ENCODE measurements at places on chromosomes 12 and 14.

DNA sequence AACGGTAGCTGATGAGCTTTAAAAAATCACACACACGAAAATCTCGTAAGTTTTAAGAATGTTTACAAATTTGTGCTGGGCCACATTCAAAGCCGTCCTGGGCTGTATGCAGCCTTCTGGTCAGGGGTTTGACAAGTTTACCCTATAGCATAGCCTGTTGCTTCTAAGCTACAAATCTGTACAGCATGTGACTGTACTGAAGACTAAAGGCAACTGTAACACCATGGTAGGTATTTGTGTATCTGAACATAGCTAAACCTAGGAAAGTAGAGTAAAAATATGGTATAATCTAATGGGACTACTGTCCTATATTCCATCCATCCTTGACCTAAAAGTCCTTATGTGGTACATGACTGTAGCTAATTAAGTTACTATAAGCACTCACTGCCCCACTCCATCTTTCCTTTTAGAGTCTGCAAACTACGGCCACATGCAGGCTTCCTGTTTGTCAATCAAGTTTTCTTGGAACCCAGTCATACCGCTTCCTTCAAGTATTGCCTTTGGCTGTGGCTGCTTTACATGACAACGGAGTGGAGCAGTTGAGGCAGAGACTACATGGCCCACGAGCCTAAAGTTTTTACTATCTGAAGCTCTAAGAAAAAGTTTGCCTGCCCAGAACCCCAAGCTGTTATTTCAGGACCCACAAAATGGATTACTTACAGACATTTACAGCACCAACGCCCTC, 18.5 kb downstream of the KRT7 start:
- no peak for DNase-seq

DNA sequence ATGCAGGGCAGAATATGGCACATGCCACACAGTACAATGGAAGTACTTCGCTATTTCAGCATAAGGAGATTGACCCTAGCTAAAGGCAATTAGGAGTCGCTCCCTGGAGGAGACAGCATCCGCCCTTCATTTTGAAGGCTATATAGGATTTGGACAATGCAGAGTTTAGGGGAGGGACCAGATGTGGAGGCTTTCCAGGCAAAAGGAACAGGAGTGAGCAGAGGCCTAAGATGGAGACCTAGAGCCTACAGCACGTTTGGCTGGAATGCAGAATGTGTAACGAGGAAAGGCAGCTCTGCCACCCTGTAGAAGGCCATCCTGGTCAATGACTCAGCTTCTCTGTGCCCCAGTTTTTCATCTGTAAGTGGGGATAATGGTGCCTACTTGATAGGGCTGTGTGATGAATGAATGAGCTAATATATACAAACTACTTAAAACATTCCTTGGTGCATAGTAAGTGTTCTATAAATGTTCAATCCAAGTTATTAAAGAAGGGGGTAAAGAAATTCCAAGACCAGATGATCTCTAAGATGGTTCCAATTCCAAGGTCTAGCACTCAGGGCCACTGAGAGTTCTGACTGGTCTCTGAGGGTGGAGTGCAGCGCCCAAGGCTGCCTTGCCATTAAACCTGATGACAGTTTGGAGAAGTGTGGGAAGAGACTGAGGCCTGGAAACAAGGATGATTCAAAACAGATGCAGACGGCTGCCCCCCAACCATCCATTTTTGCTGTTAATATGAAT, 54.3 kb upstream of the FRMD6 start:
- DNase-seq = no peak

DNA sequence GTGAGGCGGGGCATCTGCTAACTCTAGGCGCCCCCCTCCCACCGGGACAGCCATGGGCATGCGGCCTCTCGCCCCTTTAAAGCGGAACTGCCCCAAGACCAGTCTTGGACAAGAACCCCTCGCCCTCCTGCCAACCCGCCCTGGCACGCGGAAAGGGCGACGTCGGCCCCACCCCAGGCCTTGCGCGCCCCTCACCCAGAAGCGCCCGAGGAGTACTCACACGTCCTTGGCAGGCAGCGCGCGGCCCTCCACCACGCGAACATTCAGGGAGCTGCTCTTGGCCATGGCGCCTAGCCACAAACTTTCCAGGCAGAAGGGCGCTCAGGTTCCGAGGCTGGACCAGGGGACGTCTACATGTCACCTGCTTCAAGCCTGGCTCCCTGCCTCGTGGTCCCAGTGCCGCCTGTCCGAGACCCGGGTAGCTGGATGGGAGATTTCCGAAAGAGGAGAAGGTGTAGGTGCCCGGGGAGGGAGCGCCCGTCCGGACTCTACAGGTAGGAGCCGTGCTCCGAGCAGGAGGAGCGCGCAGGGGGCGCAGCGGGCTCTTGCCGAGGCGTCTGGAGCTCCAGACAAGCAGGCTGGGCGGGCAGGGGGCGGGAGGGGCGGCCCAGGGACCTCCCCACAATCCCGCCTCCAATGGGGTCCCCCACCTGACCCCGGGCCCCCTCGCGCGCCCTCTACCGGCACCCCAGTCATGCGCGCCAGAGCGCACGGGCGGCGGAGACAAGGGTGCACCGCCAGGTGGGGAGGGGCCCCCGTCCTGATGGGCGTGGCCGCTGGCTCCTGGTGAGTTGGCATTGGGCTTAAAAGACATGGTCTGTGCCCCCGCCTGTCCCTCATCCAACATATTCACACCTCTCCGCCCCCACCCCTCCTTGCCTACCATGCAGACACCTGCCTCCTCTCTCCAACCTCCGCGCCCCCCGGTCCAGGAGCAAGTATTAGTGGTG, at the start of gene RASAL1:
Gene RASAL1 (minus strand): TSS at position 584 of the 950 bp plus-strand sequence. CDS start 299 bp downstream, at position 285.
- no peak for DNase-seq

- DNase-seq = no peak
Measured at GRCh38 chr12:106030210-106031071, 108.3 kb downstream of the NUAK1 start.

DNA sequence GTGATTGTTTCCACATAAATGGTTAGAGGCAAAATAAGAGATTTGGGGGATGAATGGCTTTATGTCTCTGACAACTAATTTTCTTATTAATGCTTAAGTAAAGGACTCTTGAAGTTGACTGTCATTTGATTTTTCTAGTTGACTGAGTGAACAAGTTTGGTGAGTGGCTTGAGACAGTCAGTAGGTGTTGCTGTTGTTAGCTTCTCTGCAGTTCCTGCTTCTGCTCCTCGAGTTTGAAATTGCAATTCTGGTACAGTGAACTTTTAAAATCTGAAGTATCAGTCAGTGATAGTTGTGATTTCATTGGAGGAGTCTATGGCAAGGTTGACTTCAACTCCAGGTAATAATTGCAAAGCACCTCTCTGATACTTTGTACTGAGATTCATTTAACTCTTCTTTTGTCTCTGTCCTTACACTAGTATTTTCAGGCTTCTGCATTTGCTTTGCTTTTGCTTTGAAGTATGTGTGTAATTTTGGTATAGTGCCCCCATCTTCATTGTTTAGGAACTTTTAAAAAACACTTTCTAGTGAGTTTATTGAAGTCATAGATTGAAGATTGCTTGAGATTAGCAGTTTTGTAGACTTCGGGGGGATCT, 415.5 kb downstream of the PCNX1 start:
- DNase-seq = peak; percentile 69

DNA sequence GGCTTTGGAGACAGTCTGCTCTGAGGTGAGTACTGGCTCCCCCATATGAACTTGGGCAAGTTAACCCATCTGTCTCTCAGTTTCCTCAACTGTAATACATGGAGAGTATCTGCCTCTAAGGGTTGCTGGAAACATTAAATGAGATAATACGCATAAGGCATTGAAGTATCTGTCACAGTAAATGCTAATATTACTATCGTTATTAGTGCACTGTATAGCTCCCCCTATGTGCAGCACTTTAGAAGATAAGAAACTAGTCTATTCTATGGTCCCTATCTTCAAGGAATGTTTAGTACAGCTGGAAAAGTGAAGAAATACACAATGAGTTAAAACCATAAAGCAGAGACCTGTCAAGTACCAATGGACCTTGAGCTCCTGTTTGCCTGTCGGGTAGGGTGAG, 51.7 kb upstream of the CFL2 start:
- DNase-seq = no peak

GRCh38 chr12:62738105-62738504, 196.8 kb downstream of the PPM1H start:
- no peak for DNase-seq

- no peak for DNase-seq
Measured at GRCh38 chr12:53320352-53321195, 836 bp downstream of the AAAS start.

DNA sequence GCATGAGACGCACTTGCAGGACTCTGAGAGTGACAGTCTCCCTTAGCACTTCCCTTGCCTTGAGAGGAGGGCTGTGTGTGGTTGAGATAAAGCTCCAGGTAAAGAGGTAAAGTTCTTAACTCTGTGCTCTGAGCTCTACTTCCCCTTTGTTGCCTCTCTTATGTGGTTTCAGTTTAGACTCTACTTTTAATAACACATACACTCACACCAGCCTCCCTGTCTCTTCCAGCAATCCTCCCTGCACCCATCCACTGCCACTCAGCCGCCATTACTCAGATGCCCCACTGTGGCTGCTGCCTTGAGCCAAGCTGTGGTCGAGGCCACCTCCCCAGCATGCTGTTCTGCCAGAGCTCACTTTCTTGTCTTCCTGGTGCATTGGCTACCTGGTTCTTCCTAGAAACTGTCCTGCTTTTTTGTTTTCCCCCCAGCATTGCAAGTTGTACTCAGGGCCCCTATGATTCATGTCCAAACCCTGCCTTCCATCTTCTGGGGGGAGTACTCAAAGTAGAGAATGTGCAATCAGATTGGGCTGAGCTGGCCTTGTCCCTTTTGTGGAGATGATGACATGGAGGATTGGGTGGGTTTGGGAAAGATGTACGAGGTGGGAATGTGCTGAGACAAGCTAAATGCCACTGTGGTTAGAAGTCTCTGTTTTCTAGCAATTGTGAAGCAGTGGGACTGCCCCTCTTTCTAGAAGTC, 115.5 kb upstream of the PARP11 start:
- DNase-seq = no peak

- DNase-seq = no peak
Measured at GRCh38 chr14:66746316-66747006, 238.5 kb downstream of the GPHN start.

DNA sequence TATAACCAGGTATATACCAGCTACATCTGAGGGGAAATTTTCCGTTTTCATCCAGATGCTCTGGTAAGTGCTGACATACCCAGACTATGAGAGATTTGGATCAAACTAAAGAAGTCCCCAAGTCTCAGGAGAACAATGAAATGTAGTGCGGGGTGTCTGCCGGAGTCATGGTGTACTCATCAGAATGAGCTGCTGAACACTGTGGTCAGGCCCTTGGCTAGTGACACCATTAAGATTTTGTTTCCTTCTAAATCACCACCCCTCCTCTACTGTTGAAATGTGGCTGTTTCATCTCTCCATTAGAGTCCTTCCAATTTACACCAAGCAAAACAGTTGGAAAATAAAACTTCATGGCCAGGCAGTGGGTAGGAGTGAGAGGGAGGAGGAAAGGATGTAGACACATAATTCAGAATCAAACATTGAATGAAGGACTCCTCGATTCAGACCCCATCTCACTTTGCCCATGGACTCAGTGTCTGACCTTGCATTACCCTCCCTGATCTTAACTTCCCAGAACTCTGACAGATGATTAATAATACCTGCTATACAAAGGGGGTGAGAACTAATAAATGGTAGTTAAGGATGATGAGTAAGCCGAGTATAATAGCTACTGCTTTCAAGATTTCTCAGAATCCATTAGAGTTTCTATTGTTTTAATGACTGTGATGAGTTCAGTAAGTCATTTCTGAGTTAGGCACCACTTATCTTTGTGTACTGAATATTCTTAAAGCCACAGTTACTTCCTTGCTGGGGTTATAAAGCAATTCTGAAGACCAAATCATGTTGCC, 127.4 kb downstream of the CRADD start:
- no peak for DNase-seq

- no peak for DNase-seq
Measured at GRCh38 chr12:2226641-2227040, 173.9 kb downstream of the CACNA1C start.

- no peak for DNase-seq
Measured at GRCh38 chr12:88726806-88727720, 146.8 kb upstream of the KITLG start.

- DNase-seq = no peak
Measured at GRCh38 chr12:6647083-6647604, at the start of gene ACRBP. Gene ACRBP (minus strand): TSS chr12:6647432. CDS start chr12:6647366, 66 bp downstream.

GRCh38 chr14:60734465-60735242, at the start of gene MNAT1:
Gene MNAT1 (plus strand): TSS chr14:60734761. CDS start chr14:60734863, 102 bp downstream.
- DNase-seq = peak; percentile 67

DNA sequence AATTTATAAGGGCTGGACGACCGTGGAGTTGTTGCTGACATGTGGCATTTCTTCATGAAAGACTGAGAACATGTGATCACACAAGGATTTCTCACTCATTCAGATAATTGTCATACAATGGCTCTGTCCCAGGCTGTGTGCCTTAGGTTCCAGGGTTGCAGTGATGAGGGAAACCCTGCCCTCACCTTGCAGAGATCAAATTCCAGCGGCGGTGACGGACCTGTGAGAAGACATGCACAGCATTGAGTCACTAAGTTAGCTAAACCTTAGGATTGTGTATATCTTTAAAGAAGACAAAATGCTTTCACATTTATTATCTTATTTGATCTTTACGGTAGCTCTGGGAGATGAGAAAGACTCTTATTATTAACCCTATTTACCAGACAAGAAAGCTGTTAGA, 1029.1 kb downstream of the BCL11B start:
- DNase-seq = no peak

DNA sequence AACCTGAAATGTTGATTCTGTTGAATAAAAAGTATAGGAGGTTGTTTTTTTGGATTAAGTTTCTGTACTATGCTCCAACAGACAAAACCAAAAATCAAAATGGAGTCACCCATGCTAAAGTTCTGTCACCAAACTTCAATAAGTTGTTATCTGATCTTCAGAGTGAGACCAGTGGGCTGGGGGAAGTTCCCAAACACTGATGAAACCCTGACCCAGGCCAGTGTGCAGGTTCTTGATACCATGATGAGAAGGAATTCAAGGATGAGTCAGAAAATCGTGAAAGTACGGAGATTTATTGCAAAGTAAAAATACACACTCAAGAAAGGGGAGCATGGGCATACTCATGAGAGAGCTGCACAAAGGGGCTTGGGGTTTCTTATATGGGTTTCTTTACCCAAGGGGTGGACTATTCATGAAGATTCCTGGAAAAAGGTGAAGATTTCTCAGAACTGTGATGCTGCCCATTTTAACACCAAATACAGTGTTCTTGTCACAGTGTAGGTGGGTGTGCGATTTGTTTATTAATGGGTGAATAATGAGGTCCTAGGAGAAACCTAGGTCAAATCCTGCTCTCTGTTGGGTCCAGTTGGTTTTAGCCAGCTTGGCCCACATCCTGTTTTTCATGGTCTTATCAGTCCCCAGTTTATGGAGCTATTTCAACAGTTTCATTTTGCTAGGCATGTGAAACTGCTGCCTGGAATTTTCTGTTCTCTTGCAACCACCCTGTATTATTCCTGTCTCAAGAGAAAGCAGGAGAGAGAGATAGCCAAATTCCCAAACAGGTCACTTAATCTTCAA, 27.5 kb upstream of the DENND5B start:
- no peak for DNase-seq

- no peak for DNase-seq
Measured at GRCh38 chr14:20846560-20846959, 43.9 kb upstream of the RNASE1 start.

- DNase-seq = no peak
Measured at GRCh38 chr12:117044790-117045159, 54.4 kb downstream of the TESC start.

GRCh38 chr14:54713379-54713778, 146.5 kb downstream of the SAMD4A start:
- DNase-seq = no peak

- DNase-seq = no peak
Measured at GRCh38 chr14:75854111-75854799, 127.5 kb downstream of the TGFB3 start.

All from NCI-H446 treated with DMSO at 0.1 percent for 48 hours (cell line).